ENCODE measurements at places on chromosomes 16 and 17.
A peak's percentile ranks its signal among the peaks of the same experiment; 100 is the strongest.

DNA sequence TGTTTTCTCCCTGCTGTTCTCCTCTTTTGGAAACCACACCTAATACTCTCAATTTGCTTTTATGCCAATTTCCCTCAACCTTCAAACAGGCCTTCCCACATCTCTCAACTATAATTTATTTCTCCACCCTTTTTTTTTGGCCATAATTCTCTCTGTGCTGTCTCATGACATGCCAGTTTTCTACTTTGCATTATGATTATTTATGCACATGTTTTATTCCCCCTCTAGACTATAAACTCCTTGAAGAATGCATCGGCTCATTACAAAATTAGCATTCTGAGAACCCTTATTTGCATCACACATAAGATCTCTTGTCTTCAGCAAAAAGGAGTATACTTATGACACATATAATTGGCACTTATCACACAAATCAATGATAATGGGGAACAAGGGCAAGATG lies 10.9 kb upstream of the LYRM9 start:
- no peak for DNase-seq

- no peak for DNase-seq
Measured at GRCh38 chr17:48738424-48738802, 9.9 kb upstream of the HOXB13 start.

DNA sequence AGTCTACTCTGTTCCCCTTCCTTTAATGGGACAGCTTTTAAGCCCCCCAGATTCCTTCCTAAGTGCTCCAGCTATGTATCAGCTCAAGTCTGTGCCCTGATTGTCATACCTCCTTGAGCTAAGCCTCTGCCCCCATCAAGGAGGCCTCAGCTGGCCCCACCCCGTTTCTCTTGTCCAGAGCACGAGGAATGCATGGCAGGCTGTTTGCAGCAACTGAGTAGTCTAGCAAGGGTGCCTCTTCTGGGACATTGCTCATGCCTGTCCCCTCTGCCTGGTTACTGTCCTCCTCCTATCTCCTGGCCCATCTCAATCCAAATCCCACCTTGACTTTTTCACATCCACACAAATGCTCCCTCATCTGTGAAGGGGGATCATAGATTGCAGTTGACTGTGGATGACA lies 27.8 kb upstream of the TMEM220 start:
- DNase-seq: no peak

- DNase-seq: no peak
Measured at GRCh38 chr16:11869353-11870228, 18.2 kb upstream of the RSL1D1 start.

DNA sequence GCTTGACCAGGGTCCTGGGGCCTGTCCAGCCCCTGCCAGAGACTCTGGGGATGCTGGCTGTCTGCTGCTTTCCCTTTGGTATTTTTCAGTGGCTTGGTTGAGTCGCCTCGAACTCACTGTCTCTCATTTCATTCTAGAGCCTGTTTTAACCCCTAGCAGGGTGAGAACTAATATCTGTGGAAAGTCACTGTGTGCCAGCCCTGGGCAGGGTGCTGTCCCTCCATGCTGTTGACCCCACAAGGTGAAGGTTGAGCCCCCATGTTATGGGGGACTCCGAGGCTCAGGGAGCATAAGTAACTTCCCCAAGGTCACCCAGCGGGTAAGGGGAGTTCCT lies 33.0 kb downstream of the DCAKD start:
- DNase-seq: no peak

GRCh38 chr16:70364399-70364798 lies 17.7 kb downstream of the DDX19A start:
- no peak for DNase-seq

- DNase-seq: peak; percentile 91
Measured at GRCh38 chr17:42675348-42675964, 1.3 kb downstream of the PLEKHH3 start.

- DNase-seq: no peak
Measured at GRCh38 chr16:49453983-49454382, 80.4 kb downstream of the C16orf78 start.

GRCh38 chr17:65913326-65913850 lies 278.5 kb downstream of the CEP112 start:
- DNase-seq: no peak

GRCh38 chr16:2767891-2768290 lies 9.2 kb downstream of the ELOB start:
- no peak for DNase-seq

DNA sequence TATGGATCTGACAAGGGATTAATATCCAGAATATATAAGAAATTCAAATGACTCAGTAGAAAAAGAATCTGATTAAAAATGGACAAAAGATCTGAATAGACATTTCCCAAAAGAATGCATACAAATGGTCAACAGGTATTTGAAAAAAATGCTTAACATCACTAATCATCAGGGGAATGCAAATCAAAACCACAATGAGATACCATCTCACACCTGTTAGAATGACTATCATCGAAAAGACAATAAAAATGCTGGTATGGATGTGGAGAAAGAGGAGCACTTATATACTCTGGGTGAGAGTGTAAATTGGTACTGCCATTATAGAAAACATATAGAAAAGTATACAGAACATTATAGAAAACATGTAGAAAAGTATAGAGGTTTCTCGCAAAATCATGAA lies 16.4 kb upstream of the HS3ST2 start:
- no peak for DNase-seq

DNA sequence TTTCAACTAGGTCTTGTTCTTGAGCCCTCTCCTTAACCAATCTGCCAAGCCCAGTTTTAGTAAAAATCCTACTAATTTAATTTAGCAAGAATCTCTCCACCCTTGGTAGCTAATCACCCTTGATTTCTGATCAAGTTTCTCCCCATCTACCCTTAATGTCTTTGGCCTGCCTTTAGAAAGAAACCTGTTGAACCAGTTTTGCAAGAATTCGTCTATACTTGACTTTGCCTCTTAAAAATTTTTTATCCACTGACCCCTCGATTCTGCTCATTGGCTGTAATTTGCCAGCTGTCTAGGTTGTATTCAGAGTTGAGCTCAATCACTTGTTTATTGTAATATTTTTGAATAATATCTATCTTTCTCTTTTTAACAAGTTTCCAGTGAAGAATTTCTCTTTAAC lies 1138.5 kb downstream of the CDH11 start:
- no peak for DNase-seq

GRCh38 chr16:56709443-56710040 lies 20.4 kb upstream of the NUP93 start:
- DNase-seq: no peak

- no peak for DNase-seq
Measured at GRCh38 chr17:51479303-51479702, 219.0 kb downstream of the UTP18 start.

DNA sequence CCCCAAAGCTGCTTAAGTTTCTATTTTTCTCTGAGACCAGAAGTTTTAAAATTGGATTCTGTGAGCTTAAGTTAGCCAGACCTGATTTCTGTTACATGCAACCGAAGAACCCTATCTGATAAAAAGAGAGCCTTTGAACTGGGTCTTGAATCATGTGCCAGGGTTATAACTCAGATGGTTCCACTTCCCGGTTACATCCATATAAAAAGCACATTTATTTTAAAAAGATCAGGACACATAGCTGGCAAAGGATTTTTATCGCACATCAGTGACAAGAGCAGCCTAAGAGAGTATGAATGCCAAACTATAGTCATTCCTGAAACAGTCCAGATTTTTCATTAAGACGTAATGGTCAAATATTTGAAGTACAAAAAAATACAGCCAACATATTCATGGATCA lies 32.5 kb upstream of the CLEC3A start:
- no peak for DNase-seq

DNA sequence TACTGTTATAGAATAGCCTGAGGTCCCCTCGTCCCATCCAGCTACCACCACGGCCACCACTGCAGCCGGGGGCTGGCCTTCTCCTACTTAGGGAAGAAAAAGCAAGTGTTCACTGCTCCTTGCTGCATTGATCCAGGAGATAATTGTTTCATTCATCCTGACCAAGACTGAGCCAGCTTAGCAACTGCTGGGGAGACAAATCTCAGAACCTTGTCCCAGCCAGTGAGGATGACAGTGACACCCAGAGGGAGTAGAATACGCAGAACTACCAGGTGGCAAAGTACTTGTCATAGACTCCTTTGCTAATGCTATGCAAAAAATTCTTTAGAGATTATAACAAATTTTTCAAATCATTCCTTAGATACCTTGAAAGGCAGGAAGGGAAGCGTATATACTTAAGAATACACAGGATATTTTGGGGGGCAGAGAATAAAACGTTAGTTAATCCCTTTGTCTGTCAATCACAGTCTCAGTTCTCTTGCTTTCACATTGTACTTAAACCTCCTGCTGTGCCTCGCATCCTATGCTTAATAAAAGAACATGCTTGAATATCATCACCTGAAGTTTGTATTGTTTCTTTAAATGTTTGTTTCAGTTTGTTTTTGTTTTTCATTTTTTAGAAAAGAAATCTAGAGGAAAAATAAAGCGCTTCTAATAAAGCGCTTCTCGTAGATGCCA lies 388.3 kb downstream of the MAF start:
- no peak for DNase-seq

DNA sequence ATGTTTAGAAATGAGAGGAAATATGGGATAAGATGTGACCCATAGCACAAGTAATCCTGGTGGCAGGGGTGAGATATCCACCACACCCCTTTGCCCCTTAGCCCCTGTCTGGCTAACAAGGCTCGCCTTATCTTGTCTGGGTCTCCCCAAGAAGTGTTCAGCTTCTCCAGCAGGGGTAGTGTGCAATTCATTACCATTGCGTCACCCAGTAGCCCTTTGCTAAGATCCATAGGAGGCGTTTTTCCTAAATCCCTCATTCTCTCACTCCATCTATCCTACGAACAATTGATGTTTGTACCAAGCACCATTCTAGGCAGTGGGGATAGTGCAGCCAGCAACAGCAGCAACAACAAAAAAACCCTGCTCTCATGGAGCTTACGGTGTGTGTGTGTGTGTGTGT lies 30.8 kb downstream of the CCDC42 start:
- DNase-seq: no peak

DNA sequence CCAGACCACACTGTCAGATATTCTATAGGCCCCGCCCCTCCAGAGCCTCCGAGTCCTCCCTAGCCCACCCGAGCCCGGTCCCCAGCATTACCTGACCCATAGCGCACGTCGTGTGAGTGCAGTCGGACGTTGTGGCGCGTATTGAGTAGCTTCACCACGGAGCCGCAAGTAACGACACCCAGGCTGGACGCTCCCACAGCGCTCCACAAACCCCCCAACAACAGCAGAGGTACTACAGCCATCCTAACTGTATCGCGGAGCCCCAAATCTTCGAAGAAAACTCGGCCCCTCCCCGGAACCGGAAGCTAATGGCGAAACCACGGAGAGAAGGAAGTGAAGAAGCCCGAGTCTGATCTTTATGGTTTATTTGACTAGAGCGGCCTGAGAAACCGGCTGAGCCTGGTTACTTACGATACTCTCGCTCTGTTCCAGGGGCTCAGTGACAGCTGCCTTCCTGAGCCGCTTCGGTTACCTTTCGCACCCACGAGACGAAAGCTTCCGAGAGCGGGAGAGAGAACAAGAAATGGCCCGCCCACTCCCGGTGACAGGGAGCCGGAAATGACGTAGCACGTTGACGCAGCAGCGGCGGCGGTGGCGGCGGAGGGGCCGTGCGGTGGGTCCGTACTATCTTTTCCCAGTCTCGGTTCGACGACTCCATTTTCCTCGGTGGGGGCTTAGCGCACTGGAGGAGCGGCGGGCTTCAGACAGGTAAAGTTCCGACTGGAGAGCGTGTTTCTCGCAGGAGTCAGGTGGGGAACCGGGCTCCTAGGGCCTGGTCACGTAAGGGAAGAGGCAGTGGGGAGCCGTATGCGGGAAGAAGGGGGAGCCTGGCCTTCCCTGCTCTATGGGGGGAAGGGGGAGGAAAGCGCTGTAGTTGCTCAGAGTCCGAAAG lies at the start of the genes SDF2 and SUPT6H:
TSS of gene SDF2 (minus strand) at position 272 of the 892 bp plus-strand sequence. CDS start at position 242, 30 bp downstream.
TSS of gene SUPT6H (plus strand) at position 571 of the 892 bp plus-strand sequence. CDS start 11,197 bp downstream, outside the sequence.
- DNase-seq: peak; percentile 92

- peak; percentile 95 for DNase-seq
Measured at GRCh38 chr16:72961115-72961832, 86.7 kb downstream of the ZFHX3 start.

GRCh38 chr17:19418251-19418992 lies 7.4 kb downstream of the RNF112 start:
- DNase-seq: no peak

DNA sequence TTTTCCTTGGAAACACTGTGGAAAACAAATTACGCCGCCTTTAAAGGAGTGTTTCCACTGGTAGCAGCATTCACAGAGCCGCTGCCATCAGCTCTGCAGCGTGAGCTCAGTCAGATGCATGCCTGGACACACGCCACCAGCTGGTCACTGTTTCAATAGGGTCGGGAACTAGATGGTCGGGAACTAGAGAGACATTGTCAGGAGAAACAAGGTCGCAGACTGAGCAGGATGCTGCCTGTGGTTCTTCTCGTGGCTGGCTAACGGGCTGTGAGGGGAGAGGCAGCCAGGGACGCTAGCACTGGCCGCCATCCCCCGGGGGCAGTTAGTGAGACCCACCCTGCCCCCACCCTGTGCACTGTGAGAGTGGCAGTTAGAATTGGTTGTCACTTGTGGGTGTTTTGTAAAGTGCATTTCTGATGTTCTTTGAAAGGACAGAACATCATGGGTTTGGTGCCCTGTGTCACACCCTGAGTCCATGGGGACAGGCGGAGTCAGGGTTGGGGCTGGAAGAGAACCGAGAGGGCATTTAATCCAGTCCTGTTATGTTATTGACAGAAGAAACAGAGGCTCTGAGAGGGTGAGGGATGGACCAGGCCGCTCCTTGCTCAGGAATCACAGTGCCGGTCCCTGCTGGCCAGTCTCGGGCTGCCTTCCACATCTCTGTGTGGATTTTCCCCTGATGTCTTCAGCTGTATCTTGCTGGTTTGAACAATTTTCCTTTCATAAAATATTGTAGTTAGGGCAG lies 86.3 kb downstream of the SPECC1 start:
- DNase-seq: peak; percentile 82

DNA sequence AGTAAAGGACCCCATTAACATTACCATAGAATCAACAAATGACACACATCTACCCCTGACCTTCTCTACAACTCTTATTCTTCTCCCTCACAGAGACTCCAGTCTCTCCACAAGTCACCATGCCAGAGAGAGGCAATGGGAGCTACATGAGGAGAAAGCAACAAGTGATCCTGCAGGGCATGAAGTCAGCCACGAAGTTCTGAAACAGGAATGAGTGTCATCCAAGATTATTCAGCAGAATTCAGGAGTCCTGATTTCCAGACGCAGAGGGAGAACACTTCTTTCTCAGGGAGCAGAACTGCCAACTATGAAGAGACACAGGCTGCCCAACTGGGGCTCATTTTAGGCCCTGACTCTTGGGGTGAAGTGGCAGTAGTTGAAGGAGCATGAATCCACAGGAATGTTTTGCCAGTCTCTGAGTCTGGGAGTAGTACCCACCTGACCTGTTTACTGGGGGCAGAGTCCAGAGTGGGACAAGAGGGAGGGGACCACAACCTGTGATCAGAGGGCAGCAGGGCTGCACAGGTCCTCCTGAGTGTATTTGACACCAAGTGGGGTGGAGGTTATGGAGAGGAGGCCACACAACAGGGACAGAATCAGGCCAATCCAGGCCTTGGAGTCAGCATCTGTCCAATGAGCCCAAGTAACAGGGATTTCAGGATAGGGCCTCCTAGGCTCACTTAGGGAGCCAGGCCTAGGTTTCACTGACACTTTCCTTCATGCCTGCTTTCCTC lies 2.4 kb upstream of the MTMR4 start:
- DNase-seq: no peak

GRCh38 chr17:3977387-3977786 lies 13.2 kb upstream of the ATP2A3 start:
- peak; percentile 25 for DNase-seq

All from NCI-H69 (cell line).